ENCODE measurements at places on chromosomes 3 and 15.
A peak's percentile ranks its signal among the peaks of the same experiment; 100 is the strongest.

GRCh38 chr3:179885950-179886349 lies 150.8 kb downstream of the PEX5L start:
- no peak for DNase-seq

- DNase-seq: no peak
Measured at GRCh38 chr15:98804057-98804380, 155.7 kb downstream of the IGF1R start.

- no peak for DNase-seq
Measured at GRCh38 chr3:65573548-65574116, 465.1 kb downstream of the MAGI1 start.

- no peak for DNase-seq
Measured at GRCh38 chr3:13301286-13301987, 118.7 kb downstream of the NUP210 start.

- DNase-seq: no peak
Measured at GRCh38 chr15:99385865-99386264, 134.6 kb downstream of the LRRC28 start.

DNA sequence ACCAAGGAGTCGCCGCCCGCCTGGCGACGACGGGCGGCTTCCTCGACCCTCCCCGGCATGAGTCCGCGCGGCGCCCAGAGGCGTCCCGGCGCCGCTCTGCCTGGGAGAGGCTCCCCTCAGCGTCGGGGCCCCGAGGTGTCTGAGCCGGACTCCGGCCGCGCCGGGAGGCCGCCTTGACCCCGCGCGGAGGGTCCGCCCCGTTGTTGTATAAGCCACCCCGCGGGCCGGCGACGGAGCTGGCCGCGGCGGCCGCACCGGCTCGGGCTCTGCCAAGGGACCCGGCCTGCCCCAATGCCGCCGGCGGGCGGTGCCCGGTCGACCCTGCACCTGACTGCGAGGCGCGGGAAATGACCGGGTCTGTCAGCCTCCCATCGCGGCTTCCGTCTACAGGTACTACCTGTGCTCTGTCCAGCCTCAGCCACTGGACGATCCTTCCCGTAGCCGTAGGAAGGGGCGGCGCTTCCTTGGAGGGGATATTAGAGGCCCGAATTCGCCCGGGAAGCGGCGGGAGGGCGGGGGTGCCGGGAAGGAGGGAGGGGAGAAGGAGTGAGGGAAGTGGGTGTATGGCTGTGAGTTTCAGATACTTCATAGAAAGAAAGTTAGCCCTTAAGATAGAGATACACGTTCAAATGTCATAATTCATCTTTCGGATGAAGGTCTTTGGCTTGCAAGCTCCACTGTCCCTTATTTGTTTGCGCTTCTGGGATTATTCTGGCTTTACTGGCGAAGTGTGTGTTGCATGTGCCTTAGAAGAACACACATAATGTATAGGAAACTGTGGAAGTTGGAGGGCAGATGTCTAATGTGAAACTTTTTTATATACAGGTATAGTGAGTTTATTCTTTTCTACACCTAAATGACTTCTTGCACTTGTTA lies 620 bp downstream of the ABHD5 start:
- peak; percentile 41 for DNase-seq

DNA sequence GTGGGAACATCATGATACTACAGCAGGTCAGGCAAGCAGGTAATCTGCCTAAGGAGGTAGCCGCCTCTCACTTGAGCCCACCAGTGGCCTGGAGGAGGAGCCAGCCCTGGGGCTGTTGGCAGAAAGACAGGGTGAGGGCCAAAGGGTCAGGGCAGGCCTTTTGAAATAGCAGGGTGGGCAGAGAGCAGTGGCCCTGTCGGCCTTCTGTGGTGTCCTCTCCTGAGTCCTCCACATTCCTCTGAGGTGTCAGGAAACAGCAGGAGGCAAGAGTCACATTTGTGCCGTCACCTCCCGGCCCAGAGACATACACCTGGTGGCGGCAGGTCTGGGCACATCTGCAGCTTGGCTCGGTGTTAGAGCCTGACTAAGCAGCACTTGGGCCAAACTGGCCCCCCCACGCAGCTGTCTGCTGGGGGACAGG lies 3.9 kb upstream of the BNC1 start:
- DNase-seq: no peak

DNA sequence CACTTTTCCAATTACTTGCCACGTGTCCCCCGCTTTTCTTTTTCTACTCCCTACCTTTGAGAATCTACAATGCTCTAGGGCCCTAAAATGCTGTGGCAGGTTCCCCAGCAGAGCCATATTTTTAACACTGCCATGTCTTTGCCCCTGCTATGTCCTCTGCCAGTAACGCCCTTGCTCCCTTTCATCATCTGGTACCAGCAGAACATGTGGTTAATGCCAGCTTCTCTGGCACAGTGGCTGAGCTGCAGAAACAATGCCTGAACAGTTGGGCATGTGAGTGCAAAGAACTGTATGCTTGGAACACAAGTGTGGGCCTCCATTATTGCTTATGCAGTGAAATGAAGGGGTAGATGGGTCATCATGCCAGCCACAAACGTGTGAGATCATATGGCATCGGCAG lies 287.6 kb downstream of the NEK10 start:
- DNase-seq: no peak

GRCh38 chr15:53558384-53558783 lies 201.1 kb downstream of the WDR72 start:
- DNase-seq: no peak
